GM04504 (cell line): ENCODE measurements at places on chromosomes 4 and X.

- DNase-seq = no peak
These were observed 377.8 kb downstream of the PPP4R3C start for GRCh38 chrX:27085346-27085745.

DNA sequence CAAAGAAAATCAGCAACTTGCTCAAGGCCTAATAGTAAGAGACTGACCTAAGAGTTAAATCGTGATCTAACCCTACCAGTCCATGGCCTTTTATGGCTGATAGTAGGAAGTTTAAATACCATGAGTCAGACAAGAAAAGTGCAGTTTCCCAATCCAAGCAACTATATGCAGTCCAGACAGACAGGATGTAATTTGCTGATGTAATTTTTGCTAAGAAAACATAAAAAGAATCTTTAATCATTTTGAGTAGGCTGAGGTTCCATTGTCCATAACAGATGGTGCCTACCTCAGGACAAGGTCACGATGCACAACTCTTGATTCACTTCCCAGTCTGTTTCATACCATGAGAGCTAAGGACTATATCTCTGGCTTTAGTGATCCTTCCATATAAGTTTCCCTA, 317.5 kb upstream of the GRIA3 start:
- DNase-seq = peak; percentile 62

GRCh38 chr4:184664445-184665210, 15.1 kb downstream of the PRIMPOL start:
- no peak for DNase-seq

GRCh38 chr4:21013501-21013900, 313.2 kb downstream of the PACRGL start:
- no peak for DNase-seq

DNA sequence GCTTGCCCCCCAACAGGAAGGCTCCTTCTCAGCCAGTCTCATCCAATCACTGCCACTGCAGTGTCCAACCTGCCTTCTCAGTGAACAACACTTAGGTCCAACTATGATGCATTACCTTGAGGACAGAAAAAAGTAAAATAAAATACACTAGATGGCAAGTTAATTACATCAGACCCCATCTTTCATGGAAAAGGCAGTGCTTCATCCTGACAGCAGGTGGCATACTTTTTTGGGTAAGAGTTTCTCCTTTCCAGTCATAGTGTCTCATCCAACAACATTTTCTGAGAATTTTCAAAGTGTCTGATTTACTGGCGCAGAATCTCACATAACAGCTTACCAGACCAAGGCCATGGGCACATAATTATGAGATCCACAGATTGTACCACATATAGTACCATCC, 1742.8 kb downstream of the PCDH7 start:
- peak; percentile 8 for DNase-seq
